ENCODE measurements at places on chromosomes 2 and 18.

- no peak overlapping the region for H3K4me3 ChIP-seq
- peaks cover 5% of the 10 kb centered on the region for H3K4me1 ChIP-seq
- no peaks in the 10 kb centered on the region for H3K27me3 ChIP-seq
- no peak for DNase-seq
- peaks cover 8% of the 10 kb centered on the region for H3K36me3 ChIP-seq
These were observed 178.4 kb upstream of the ALPP start for GRCh38 chr2:232200195-232200594.

DNA sequence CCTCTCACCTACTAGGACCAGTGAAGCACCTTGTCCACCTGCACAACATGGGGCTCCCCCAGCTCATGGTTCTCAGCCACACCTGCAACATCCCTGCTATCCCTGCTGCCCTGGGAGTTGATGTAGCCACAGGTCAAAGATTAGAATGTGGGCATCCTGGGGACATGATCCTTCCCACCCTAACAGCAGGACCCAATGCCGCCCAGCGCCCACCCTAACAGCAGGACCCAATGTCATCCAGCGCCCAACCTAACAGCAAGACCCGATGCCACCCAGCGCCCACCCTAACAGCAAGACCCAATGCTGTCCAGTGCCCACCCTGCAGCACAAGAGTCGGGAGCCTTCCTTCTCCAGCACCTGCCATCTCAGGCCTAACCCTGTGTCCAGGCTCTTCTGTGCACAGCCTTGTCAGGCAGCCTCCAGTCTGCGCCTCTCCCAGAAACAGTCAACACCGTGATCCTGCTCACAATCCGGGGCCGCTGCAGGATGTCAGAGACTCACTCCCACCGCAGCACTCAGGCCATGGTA, 237.3 kb upstream of the SALL3 start:
- H3K36me3 ChIP-seq, result no peaks in the 10 kb centered on the region
- H3K27ac ChIP-seq, result no peak overlapping the region
- no peak overlapping the region for H3K4me3 ChIP-seq
- DNase-seq, result no peak
- no peaks in the 10 kb centered on the region for H3K4me1 ChIP-seq
- H3K27me3 ChIP-seq, result peaks cover 5% of the 10 kb centered on the region

- DNase-seq, result no peak
- no peaks in the 10 kb centered on the region for H3K36me3 ChIP-seq
- no peak overlapping the region for H3K4me3 ChIP-seq
- no peaks in the 10 kb centered on the region for H3K27me3 ChIP-seq
These were observed 1633.7 kb upstream of the CELF4 start for GRCh38 chr18:39199231-39199855.

- no peak overlapping the region for H3K4me3 ChIP-seq
- no peak for DNase-seq
- no peaks in the 10 kb centered on the region for H3K4me1 ChIP-seq
- H3K27me3 ChIP-seq, result peaks cover 4% of the 10 kb centered on the region
- no peaks in the 10 kb centered on the region for H3K36me3 ChIP-seq
- H3K27ac ChIP-seq, result no peak overlapping the region
These were observed 33.7 kb upstream of the SNTG2 start for GRCh38 chr2:916935-917334.

DNA sequence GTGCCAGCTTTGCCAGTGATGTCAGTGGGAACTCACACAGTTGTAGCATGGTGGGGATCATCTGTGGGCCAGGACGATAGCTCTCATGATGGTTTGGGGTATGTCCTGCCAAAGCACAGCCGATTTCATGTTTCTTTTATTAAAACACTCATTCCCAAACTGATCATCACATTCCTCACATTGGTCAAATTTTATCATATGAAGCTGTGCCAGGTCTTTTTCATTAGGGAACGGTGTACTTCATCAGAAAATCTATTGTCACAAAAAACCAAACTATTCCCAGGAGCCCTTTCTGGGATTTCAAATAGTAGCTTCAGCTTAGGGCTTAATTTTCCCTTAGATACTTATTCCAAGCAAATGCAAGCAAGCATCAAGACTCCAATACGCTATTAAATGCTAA, 42.0 kb downstream of the ITGA4 start:
- H3K27ac ChIP-seq, result no peak overlapping the region
- no peak for DNase-seq
- no peaks in the 10 kb centered on the region for H3K27me3 ChIP-seq
- H3K4me1 ChIP-seq, result no peaks in the 10 kb centered on the region

DNA sequence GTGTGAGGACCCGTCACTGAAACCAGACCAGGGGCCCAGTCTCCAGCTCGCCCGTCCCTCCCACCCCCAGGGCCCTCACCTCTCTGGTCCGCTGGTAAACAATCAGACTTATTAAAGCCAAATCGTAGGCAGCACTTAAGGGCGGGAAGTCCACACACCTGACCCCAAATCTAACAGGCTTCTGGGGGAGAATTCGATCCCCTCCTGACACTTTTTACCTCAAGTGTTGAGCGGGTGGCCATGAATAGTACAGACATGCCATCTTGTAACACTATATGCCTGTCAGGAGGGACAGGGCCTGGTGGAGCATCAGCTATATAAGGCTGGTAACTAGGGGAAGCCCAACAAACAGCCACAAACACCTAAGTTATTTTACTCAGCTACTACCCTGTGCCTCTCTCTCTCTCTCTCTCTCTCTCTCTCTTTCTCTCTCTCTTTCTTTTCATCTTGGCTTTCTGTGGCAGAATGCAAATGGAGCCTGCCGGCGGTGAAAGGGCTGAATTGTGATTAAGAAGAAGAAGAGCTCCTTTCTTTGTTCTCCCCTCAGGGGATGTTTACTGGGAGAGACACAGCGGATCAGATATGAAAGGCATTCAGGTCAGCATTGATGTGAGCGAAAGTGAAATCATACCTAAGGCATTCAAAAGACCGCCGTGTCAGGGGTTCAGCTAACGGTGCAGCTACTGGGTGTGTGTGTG, 9.5 kb downstream of the ZEB2 start:
- no peak for DNase-seq
- no peaks in the 10 kb centered on the region for H3K27me3 ChIP-seq
- H3K27ac ChIP-seq, result peak overlapping the region; percentile 93
- peak overlapping the region; percentile 64 for H3K4me3 ChIP-seq

GRCh38 chr2:121521359-121521758, 9.3 kb upstream of the RNU4ATAC start:
- H3K4me1 ChIP-seq, result peaks cover 8% of the 10 kb centered on the region
- peak overlapping the region; percentile 0 for H3K27ac ChIP-seq
- no peak overlapping the region for H3K4me3 ChIP-seq

- H3K27ac ChIP-seq, result no peak overlapping the region
- peaks cover 5% of the 10 kb centered on the region for H3K36me3 ChIP-seq
- no peaks in the 10 kb centered on the region for H3K27me3 ChIP-seq
- H3K4me1 ChIP-seq, result peaks cover 25% of the 10 kb centered on the region
- no peak for DNase-seq
These were observed 309.4 kb upstream of the EPAS1 start for GRCh38 chr2:45987856-45988255.

DNA sequence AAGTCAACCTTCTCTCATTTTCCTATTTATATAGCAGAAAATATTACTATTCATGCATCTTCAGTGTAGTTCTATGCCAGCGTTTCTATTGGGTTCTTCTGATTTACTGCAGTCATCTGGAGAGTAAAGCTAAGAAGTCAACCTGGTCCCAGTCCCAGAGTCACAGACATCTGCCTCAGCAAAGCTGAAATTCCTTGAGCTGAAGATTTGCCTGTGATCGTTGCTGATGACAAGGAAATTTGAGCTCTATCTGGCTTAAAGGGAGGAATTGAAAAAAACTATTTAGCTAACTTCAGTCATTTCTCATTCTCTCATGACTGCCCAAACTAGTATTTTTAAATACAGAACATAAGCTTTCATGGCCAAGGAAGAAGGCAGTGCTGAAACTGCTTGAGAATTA, 45.7 kb downstream of the RND3 start:
- H3K27me3 ChIP-seq, result no peaks in the 10 kb centered on the region
- no peak overlapping the region for H3K4me3 ChIP-seq
- no peaks in the 10 kb centered on the region for H3K36me3 ChIP-seq
- no peak overlapping the region for H3K27ac ChIP-seq
- no peak for DNase-seq
- H3K4me1 ChIP-seq, result peaks cover 6% of the 10 kb centered on the region

DNA sequence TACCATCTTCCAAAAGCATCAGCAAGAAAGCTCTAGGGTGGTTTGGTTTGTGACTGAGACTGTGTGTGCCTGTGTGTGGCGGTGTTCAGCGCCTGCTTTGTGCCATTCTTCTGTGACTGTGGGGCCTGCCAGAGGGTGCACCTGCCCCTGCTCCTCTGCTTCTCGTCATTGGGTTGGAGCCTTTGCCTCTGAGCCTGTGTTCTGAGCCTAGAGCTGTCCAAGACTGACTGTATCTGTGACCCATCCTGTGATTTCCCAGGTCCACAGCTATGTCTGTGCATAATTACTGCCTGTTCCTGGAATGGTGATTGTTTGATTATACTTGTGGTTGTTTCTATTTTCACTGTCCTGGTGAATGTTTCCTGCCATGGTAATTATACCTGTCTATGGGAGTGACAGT, 57.1 kb upstream of the KLHL29 start:
- no peak overlapping the region for H3K27ac ChIP-seq
- peaks cover 45% of the 10 kb centered on the region for H3K27me3 ChIP-seq
- no peaks in the 10 kb centered on the region for H3K4me1 ChIP-seq
- no peak overlapping the region for H3K4me3 ChIP-seq
- H3K36me3 ChIP-seq, result no peaks in the 10 kb centered on the region

- peaks cover 9% of the 10 kb centered on the region for H3K4me1 ChIP-seq
- no peaks in the 10 kb centered on the region for H3K36me3 ChIP-seq
- no peak overlapping the region for H3K27ac ChIP-seq
- H3K4me3 ChIP-seq, result no peak overlapping the region
These were observed 25.0 kb downstream of the CCDC102B start for GRCh38 chr18:68822926-68823325.

DNA sequence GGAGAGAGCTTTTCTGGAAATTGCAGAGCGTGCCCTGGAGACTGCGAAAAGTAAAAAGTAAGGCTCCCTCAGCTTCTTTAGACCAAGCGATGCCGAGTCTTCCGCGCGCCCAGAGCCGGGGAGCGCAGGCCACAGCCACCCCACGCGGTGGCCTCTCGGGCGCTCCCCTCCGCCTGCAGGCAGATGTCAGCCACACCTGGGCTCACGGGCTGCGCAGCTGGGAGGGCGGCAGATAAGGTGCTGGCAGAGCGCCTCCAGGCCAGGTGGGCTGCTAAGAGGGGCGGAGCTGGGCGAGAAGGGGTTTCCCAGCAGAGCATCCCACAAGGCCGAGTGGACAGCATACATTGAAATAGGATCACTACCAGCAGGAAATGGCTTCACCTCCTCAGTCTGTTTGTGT, 81.7 kb downstream of the ARHGEF4 start:
- H3K4me1 ChIP-seq, result no peaks in the 10 kb centered on the region
- H3K4me3 ChIP-seq, result no peak overlapping the region
- peaks cover 5% of the 10 kb centered on the region for H3K27me3 ChIP-seq
- no peak overlapping the region for H3K27ac ChIP-seq
- H3K36me3 ChIP-seq, result no peaks in the 10 kb centered on the region
- no peak for DNase-seq

DNA sequence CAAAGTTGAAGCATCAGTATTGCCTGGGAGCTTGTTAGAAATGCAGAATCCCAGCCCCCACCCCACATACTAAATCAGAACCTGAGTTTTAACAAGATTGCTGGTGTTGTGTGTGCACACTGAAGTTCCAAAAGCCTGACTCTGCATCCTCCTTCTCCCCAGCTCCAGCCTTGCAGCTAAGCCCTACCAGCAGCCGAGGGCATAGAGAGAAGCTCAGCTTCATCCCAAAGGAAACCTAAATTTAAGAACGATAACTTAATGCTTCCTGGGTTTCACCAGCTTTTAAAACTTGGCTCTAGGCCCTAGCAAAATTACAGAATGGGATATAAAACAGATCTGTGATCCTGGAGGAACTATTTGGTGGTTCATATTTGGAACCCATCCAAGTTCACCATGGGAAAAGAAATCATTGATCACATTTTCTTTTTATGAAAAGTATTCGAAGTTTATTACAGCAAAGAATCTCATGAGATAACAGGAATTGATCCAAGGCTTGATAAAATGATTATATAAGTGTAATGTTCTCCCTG, 11.1 kb downstream of the SMYD1 start:
- DNase-seq, result no peak
- H3K4me1 ChIP-seq, result peaks cover 8% of the 10 kb centered on the region

- DNase-seq, result no peak
- no peak overlapping the region for H3K27ac ChIP-seq
- no peaks in the 10 kb centered on the region for H3K4me1 ChIP-seq
- no peak overlapping the region for H3K4me3 ChIP-seq
These were observed 35.8 kb downstream of the SPOPL start for GRCh38 chr2:138537170-138537915.

DNA sequence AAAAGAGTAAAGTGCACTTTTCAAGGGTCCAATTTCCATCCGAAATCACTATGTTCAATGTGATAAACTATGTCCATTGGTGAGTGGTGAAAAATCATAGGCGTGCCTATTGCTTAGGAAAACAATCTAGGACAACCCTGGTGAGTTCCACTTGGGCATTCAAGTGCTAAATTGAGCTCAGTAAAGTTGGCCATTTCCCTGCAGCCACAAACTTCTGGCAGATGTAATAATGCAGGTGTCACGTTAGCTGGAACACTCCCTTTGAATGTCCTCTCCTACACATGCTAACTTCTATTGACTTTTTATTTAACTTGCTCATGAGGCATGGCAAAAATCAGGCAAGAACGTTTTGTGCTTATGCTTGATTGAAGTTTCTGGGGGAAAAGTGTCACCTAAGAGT, 67.1 kb downstream of the CPS1 start:
- H3K27ac ChIP-seq, result no peak overlapping the region
- no peaks in the 10 kb centered on the region for H3K36me3 ChIP-seq
- no peak overlapping the region for H3K4me3 ChIP-seq
- peaks cover 17% of the 10 kb centered on the region for H3K4me1 ChIP-seq

DNA sequence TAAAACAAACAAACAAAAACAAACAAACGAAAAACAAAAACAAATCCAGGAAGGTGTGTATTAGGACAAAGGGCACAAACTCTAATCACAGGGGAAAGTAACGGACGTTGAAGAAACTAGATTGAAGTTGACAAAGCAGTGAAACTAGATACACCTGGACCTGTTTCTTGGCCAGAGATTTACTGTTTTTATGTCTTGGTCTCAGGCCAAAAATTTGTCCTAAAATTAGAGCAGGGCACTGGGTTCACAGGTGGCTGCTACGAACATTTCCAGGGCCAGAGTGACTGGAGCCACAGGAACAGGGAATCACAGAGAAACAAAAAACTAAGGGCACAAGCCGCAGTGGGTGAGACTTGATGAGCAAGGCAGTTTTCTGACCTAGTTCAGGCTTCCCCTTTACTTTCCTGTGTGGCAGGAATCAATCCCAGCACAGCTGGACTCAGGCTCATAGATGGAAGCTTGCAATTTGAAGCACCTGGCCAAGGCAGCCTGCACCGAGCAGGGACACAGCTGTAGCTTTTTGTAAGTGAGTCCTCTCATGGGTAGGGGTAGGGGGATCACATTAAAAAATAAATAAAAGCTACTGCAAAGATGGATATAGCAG, 329.4 kb downstream of the DLGAP1 start:
- no peaks in the 10 kb centered on the region for H3K36me3 ChIP-seq
- no peak overlapping the region for H3K27ac ChIP-seq
- H3K4me3 ChIP-seq, result no peak overlapping the region
- peaks cover 10% of the 10 kb centered on the region for H3K4me1 ChIP-seq
- H3K27me3 ChIP-seq, result no peaks in the 10 kb centered on the region
- DNase-seq, result no peak

GRCh38 chr2:15539999-15540398, 21.1 kb downstream of the NBAS start:
- peaks cover 8% of the 10 kb centered on the region for H3K4me1 ChIP-seq
- peaks cover 12% of the 10 kb centered on the region for H3K36me3 ChIP-seq
- H3K4me3 ChIP-seq, result no peak overlapping the region
- no peaks in the 10 kb centered on the region for H3K27me3 ChIP-seq
- H3K27ac ChIP-seq, result no peak overlapping the region

GRCh38 chr18:36446059-36446458, 148.5 kb downstream of the FHOD3 start:
- DNase-seq, result no peak
- peaks cover 2% of the 10 kb centered on the region for H3K36me3 ChIP-seq
- no peak overlapping the region for H3K4me3 ChIP-seq

Data from chondrocyte (in vitro differentiated cells).